Ureter (tissue), 1 donor: ENCODE measurements at places on chromosomes 12 and 14.

DNA sequence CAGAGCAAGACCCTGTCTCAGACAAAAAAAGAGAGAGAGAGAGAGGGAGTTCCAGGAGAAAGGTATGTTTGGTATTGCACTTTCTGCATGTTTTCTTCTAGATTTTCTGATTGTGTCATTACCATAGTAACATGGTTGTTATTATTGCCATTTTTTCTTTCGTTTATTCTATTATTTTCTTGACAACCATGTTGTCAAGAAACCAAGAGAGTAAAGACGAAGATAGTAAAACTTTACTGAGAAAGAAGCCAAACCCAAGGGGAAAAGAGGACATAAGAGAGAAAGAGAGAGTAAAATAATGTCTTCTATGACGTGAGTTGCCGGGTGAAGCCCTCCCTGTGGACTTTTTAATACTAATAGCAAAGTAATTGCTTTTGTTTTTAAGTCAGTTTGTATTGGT is 1186.0 kb upstream of the SEL1L start:
- no peak for DNase-seq

DNA sequence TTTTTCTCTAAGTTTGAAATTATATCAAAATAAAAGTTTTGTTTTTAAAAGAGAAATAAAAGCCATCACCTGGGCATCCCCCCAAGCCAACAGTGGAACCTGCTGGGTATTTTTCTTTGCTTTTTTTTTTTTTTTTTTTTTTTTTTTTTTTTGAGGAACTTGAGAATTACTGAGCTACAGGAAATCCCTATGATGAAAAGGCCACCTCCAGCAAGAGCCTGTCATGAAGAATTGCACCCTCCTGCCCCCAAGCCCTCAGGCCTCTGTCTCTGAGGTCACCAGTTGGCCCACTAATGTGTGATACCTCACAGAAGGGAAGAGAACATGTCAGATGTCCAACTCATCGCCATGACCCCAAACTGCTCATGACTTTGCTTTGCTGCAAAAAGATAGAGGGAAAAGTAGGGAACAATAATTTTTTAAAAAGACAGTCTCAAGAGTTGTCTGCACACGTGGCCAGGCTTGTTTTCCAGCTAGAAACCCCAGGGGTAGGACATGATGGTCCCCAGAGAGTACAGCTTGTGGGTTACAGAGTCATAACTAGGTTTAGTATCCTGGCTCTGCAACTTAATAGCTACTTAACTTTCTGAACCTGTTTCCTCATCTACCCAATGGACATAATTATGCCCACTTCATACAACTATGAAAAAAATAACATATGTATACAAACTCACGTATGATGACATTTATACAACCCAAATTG is 124.3 kb upstream of the EGLN3 start:
- no peak for DNase-seq

DNA sequence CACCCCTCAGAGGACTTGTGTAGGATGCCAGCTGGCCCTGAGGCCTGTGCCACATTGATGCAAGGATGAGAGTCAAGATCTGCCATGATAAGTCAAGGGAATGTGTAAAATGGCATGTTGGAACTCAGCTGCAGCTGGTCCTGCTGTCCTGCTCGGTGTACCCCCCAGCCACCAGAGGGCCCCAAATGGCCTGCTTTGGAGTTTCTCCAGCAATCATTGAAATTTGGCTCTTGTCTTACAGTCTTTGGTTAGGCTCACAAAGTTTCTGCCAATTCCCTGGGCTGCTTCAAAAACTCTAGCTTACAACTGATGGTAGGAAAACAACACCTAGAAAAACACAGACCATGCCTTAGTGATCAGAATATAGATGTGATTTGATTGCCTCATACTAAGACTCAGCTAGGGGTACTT is 76.8 kb downstream of the HSD17B6 start:
- DNase-seq = peak; percentile 56

- no peak for DNase-seq
These were observed 93.5 kb downstream of the GALNT8 start for GRCh38 chr12:4813741-4814140.

GRCh38 chr12:119786539-119786938 is 90.6 kb downstream of the CIT start:
- DNase-seq = no peak

GRCh38 chr12:80636832-80637231 is 70.6 kb upstream of the MYF6 start:
- no peak for DNase-seq

DNA sequence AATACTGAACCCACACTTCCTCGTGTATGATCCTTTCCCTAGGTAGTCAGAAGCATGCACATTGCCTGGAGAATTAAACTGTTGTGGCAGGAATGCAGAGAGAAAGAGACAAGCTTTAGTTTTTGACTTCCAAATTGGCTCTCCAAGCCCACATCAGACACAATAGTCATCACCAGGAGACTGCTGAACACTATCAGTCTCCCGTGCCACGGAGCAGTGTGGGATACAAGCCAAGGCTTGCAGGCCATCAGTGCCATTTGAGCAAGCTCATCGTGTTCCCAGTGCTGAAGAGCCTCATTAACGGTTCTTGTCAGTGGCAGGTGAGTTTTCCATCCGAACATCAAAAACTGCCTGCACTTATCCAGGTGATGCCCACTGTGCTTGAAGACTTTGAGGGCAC is 410.8 kb downstream of the NAV3 start:
- no peak for DNase-seq
